ENCODE measurements at places on chromosomes 13 and 19. TPM values are rescaled to one million over a fixed set of nuclear protein-coding genes. Genes with fewer than 3 reads are reported as not detected.

GRCh38 chr13:99980201-99980823 lies 1.3 kb upstream of the ZIC2 start:
- peak; percentile 10 for DNase-seq

DNA sequence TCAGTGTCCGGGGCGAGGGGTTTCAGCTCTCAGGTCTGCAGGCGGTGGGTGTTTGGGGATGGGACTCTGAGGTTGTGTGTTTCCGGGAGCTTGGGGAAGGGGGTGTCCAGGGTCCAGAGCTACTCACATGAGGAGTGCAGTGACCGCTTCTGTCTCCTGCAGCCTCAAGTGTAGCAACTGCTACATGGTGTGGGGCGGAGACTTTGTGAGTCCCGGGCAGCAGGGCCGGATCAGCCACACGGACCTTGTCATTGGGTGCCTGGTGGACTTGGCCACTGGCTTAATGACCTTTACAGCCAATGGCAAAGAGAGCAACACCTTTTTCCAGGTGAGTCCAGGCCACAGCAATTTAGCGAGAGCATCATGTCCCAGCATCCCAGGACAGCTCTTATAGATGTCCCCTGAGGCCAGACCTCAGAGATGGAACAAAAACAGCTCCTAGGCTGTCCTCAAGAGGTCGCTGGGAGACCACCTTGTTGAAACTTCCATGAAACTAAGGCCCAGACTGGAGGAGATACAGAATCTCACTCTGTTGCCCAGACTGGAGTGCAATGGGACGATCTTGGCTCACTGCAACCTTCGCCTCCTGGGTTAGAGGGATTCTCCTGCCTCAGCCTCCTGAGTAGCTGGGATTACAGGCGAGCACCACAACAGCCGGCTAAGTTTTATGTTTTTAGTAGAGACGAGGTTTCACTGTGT lies 44.9 kb downstream of the RYR1 start:
- DNase-seq = no peak

DNA sequence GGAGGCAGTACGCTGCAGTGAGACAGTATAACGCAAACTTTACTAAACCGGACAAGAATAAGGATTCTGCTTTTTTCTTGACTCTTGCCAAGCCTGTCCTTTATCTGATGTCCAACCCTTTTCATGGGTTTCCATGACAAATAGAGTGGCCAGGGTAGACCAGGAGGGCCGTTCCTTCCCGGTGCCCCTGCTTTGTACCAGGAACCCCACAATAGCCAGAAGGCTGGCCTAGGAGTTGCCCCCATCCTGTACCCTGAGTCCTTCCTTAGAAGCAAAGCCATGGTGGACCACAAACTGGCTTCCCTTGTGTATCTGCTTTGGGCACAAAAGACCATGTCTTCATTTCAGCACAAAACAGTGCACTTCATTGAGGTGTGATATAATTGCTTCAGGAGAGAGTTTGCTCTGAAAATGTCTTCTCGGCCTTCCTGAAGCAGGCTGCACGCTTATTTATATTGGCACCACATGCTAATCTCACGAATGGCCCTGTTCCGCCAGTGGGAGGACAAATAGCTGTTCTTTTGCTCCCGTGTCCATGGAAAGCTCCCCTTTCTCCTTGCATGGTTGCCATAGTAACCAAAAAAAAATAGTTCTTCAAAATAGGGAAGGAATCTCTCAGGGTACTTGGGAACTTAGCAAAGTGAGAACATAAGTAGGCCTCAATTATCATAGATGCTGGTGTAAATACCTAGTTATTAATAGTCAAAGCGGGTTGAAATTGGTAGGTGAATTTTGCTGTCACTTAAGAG lies 222.1 kb downstream of the ZIC5 start:
- no peak for DNase-seq

DNA sequence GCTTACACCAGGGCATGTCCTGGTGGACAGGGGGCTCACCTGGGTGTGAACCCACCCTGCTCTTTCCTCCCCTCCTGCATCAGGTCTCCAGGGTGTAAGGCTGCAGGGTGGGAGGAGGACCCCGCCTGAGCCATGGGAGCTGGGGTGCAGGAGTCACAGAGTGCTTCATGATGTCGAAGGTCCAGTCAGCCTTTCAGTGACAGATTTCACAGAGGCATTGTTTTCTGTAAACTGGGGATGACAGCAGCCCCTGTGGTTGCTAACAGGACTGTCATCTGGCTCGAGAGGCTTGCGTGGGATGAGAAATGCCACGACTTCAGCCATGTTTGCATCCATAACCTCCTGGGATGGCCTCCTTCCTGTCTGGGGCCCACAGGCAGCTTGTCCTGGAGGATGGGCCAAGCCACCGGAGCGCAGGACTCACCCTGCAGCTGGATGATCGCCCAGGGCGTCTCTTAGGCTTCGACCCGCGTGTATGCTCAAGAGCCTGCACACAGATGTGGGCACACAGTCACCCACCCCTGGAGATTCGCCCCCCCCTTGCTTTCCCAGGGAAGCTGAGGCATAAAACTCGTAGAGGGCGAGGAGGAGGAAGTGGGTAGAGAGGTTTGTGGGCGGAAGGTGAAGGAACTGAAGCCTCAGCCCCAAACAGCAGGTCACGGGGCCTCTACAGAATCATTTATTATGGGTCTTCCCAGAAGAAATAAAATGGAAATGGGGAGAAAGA lies 4.9 kb downstream of the NANOS3 start:
- DNase-seq = no peak

DNA sequence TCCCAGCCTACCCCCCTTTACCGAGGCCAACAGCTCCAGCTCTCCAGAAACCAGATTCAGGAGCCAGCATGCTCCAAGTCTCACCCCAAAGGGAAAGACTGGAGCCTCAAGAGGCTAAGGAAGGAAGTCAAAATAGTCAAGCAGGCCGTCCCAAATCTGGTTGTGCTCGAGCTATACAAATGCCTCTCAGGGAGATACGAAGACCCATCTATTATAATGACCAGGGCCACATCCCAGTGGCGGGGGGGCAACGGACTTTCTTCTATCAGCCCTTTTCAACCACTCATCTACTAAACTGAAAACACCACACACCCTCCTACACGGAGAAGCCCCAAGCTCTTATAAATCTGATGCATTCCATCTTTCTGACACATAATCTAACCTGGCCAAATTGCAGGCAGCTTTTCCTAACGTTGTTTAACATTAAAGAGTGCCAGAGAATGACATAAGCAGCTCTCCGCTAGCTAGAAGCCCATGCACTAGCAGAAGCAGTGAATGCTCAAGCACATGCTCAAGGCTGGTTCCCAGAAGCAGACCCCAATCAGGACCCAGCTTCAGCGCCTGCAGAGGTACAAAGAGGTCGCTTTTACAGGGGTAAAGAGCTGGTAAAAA lies 104.6 kb upstream of the ZNF98 start:
- DNase-seq = no peak

DNA sequence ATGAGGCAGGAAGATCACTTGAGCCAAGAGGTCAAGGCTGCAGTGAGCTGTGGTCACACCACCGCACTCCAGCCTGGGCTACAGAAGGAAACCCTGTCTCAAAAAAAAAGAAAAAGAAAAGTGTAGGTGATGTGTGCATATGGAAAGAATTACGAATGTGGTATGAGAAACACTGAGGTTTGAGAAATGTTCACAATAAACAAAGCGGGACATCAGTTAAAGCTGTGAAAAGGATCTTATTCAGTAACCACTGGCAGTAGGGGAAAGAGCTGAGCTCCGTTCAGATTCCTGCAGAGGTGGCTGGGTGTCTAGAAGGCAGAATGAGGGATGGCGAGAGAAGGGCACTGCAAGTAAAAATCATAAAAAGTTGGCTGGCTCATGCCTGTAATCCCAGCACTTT lies 4.1 kb upstream of the IGSF23 start:
- no peak for DNase-seq

DNA sequence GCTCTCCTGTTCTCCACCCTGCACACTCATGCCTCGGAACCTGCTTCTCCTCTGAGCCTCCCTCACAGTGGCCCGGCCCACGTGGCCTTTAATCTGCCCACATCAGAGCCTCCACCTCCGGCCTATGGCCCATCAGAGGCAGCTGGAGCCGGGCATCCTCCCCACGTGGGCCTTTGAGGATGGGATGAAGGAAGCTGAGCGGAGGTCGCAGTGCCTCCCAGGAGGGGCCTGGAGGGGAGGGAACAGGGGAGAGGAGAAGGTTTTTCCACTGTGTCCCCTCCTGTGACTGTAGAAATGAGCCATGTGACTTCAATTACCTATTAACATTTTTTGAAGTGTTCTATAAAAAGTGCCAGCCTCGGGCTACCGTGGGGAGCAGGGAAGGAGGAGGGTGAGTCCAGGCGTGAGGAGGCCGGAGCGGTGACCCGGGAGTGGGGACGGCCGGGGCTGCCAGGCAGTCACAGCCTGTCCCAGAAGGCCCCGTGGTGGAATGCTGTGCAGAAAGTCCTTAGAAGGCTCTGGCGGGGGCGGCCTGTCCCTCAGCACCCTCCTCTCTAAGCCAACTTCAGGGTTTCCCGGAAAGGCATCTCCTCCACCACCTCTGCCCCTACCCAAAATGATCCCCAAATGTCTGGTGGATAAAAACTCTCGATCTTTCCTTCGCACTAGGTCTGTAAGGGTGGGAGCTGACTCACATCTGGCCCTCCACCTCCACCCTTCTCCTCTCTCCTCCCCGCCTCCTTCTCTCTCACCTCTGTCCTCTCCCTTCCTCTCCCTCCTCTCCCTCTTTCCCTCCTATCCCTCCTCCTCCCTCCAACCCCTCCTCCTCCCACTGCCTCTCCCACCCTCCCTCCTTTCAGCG lies 24.8 kb upstream of the SLC1A5 start:
- no peak for DNase-seq

The DOCK6 gene
- 53.3 TPM for total RNA-seq

The CAPNS1 gene
- 308 TPM for total RNA-seq
